K562 (cell line): ENCODE measurements at places on chromosomes 5 and 9. TPM values are rescaled to one million over a fixed set of nuclear protein-coding genes. Genes with fewer than 3 reads are reported as not detected.

DNA sequence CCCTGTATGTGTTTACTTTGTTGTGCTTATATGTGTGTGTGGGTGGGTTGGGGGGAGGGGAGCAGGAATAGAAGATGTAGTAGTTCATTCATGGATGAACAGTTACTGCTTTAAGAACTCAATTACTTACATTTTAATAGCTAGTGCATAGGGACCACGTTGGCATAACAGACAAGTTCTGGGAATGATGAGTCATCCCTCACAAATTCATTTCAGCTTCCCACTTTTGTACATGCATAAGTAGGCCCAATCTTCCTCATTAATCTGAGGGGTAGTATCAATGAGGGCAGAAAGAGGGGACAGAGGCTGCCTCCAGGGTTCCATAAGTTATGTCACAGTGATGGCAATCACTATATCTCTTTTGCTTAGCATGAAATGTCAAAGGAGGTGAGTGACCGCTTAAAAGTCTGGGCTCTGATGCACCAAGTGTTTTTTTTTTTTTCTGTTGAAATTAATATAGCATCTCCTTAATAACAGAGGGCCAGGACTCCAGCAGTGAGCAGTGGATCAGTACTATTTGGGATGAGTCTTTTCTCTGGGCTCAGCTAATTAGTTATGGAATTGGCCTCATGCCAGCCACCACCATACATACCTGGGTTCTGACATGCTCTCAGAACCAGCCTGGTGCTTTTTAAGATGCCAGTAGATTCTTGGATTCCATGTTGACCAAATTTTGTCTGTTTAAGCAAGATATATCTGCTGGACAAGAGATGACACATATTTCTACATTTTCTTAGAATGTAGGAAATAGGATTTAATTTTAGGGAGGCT lies 37.1 kb downstream of the PRDM6 start:
- no peak overlapping the region for H3K27ac ChIP-seq
- no peak overlapping the region for H3K4me3 ChIP-seq
- H3K4me1 ChIP-seq, result no peaks in the 10 kb centered on the region
- H3K36me3 ChIP-seq, result no peaks in the 10 kb centered on the region

DNA sequence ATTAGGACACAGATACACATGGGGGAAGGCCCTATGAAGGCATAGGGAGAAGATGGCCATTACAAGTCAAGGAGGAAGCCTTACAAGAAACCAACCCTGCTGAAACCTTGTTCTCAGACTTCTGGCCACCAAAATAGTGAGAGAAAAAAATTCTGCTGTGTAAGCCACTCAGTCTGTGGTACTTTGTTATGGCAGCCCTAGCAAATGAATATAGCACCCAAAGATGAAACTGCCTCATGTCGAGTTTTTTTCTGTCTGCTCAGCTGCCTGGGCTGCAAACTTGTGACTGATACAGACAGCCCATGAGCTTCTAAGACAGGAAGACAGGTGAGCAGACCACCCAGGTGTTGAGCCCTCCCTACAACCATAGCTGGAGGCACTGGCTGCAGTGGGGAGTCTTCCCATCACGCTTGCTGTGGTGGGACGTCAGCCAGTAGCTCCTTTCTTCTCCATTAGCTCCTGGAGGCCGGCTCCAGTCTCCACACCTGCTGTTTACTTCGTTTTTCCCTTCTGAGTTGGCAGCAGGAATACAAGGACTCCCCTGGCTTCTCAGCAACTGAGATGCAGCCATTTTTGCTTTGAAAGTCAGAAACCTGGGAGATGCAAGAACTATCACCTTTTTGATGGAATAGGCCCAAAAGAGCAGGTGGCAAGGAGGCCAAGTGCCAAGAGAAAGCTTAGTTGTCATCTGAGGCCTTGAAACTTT lies 164.9 kb downstream of the SEMA6A start:
- H3K4me1 ChIP-seq, result no peaks in the 10 kb centered on the region
- H3K4me3 ChIP-seq, result no peak overlapping the region
- no peak overlapping the region for H3K27ac ChIP-seq
- no peak for DNase-seq

DNA sequence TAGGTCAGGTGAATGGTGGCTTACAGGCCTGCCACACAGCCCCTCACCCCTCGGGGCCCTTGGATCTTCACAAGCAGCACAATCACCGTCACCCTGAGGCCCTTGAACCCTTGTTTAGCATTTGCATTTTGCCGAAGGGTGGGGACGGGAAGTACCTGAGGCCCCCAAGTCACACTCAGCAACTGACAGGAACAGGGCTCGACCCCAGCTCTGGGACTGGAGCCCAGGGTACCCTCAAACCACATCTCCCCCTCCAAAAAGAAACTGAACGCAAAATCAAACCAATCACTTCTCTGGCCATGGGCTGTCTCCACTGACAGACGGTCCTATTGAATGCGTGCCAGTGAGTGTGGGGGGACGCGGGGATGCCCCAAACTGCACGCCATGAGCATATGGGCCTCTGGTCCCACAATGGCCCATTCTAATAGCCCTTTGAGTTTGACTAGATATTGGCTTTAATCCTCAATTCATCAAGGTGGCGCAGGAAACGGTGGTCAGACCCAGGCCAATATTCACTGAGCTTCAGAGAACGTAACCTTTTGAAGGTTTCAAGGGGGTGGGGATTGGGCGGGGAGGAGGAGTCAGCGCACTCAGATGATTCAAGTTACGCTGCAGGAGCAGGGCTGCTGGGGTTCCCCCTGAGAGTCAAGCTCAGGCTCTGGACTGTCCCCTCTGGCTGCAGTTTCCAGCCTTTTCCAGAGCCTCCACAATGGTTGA lies 176.0 kb downstream of the DAB2IP start:
- DNase-seq, result no peak
- no peaks in the 10 kb centered on the region for H3K36me3 ChIP-seq
- peaks cover 11% of the 10 kb centered on the region; the same call in 2 of the 3 replicates for H3K4me1 ChIP-seq
- no peak overlapping the region for H3K4me3 ChIP-seq

GRCh38 chr5:129345213-129345924 lies 114.7 kb upstream of the ADAMTS19 start:
- no peaks in the 10 kb centered on the region for H3K4me1 ChIP-seq
- H3K4me3 ChIP-seq, result no peak overlapping the region
- H3K27me3 ChIP-seq, result no peaks in the 10 kb centered on the region
- H3K36me3 ChIP-seq, result no peaks in the 10 kb centered on the region
- DNase-seq, result no peak

DNA sequence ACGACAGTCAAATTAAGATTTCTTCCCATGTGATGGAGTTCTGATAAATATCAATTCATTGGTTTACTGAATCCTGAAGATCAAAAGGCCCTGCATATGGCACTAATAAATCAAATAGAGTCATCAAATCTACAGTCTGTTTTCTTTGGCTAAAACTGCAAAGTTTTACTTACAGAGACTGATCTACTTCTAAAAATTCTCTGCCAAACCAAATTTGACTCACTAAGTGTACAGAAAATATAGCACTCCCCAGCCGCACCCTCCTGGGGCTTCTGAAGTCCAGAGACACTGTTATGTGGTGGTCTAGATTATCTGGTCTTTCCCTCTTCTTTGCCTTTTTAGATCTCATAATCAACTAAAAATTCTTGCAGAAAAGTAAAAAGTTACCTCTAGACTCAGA lies 237.7 kb downstream of the MLLT3 start:
- no peak overlapping the region for H3K27ac ChIP-seq
- no peak for DNase-seq
- no peaks in the 10 kb centered on the region for H3K27me3 ChIP-seq
- no peaks in the 10 kb centered on the region for H3K4me1 ChIP-seq
- H3K36me3 ChIP-seq, result no peaks in the 10 kb centered on the region

GRCh38 chr5:159098603-159099436 lies 896 bp downstream of the EBF1 start:
- no peaks in the 10 kb centered on the region for H3K36me3 ChIP-seq
- peak; percentile 59 for DNase-seq
- no peak overlapping the region for H3K27ac ChIP-seq
- H3K27me3 ChIP-seq, result no peaks in the 10 kb centered on the region
- H3K4me1 ChIP-seq, result peaks cover 6% of the 10 kb centered on the region; the same call in 2 of the 3 replicates

DNA sequence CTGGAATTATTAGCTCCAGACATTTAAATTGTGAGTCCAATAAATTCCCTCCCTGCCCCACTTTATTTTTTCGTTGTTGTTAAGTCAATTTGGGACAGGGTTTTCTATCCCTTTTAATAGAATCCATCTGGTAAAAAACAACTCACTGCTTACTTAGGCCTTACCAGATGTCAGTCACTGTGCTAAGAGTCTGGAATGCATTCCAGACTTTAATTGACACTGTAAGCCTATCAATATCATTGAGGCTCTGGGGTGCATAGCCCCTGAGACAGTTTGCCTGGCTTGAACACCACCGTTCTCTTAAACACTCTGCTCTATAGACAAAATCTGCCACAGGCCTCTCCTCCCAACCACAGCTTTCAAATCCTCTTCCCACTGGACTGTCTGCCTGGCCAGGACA lies 175.9 kb downstream of the NSG2 start:
- no peaks in the 10 kb centered on the region for H3K4me1 ChIP-seq
- DNase-seq, result no peak
- no peak overlapping the region for H3K4me3 ChIP-seq
- H3K36me3 ChIP-seq, result no peaks in the 10 kb centered on the region

DNA sequence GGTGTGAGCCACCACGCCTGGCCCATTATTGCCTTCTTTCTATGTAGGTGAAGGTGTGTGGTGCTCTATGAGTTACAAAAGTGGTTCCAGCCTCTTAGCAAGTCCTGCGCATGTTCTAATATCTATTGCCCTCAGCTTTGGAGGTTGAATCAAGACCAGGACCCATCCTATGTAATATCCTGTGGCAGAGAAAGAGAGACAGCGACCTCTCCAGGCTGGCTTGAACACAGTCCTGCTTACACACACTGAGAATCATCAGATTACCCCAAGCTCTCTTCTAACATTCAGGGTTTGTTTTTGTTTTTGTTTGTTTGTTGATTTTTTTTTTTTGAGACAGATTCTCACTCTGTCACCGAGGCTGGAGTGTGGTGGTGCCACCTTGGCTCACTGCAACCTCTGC lies 94.7 kb upstream of the OSMR start:
- DNase-seq, result no peak
- H3K27me3 ChIP-seq, result peaks cover 12% of the 10 kb centered on the region; the same call in 2 of the 3 replicates
- no peaks in the 10 kb centered on the region for H3K36me3 ChIP-seq
- no peak overlapping the region for H3K4me3 ChIP-seq
- H3K4me1 ChIP-seq, result no peaks in the 10 kb centered on the region

- H3K36me3 ChIP-seq, result no peaks in the 10 kb centered on the region
- H3K4me3 ChIP-seq, result no peak overlapping the region
- H3K27me3 ChIP-seq, result no peaks in the 10 kb centered on the region
Observed at GRCh38 chr9:121296213-121297127, 28.5 kb downstream of the GSN start.

- H3K4me3 ChIP-seq, result no peak overlapping the region
- H3K36me3 ChIP-seq, result no peaks in the 10 kb centered on the region
- H3K4me1 ChIP-seq, result peaks cover 47% of the 10 kb centered on the region
- DNase-seq, result no peak
- no peak overlapping the region for H3K27ac ChIP-seq
- H3K27me3 ChIP-seq, result peaks cover 26% of the 10 kb centered on the region
Observed at GRCh38 chr5:417301-418161, 25.4 kb upstream of the EXOC3 start.

DNA sequence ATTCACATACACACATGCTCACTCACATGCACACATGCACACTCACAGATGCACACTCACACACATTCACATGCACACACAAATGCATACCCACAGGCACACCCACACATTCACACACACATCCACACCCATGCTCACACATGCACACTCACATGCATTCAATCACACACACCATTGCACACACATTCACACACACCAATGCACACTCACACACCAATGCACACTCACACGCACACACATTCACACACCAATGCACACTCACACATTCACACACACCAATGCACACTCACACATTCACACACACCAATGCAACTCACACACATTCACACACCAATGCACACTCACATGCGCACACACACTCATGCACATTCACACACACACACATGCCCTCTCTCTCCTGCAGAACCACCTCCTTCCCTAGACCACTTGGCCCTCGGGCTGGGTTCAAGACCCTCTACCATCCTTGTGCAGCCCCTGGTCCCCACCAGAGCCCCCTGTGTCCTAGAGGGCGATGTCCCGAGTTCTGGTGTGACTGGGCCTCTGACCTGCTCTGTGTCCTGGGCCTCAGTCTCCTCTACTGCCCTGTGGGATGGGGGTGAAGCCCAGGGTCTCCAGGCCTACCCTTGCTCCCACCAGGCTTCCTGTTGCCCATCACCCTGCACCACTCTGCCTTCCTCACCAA lies 139.0 kb downstream of the OLFM1 start:
- DNase-seq, result no peak
- no peak overlapping the region for H3K27ac ChIP-seq
- H3K4me3 ChIP-seq, result no peak overlapping the region
- no peaks in the 10 kb centered on the region for H3K27me3 ChIP-seq

GRCh38 chr5:31244921-31245320 lies 51.4 kb downstream of the CDH6 start:
- H3K36me3 ChIP-seq, result no peaks in the 10 kb centered on the region
- H3K27me3 ChIP-seq, result no peaks in the 10 kb centered on the region
- DNase-seq, result no peak
- H3K4me1 ChIP-seq, result no peaks in the 10 kb centered on the region
- H3K27ac ChIP-seq, result no peak overlapping the region

Gene EIF4E1B
- polyA plus RNA-seq, result not detected in 2 replicates

Gene SLC6A19
- polyA plus RNA-seq, result 1.0 and 1.1 TPM in 2 replicates

Gene DMGDH
- polyA plus RNA-seq, result not detected in 2 replicates

Gene DNM1
- polyA plus RNA-seq, result 17.6 TPM in 2 replicates
